ENCODE measurements at places on chromosomes 2 and 18. TPM values are rescaled to one million over a fixed set of nuclear protein-coding genes. Genes with fewer than 3 reads are reported as not detected.
A peak's percentile ranks its signal among the peaks of the same experiment; 100 is the strongest.

GRCh38 chr18:59915606-59916005, 15.8 kb downstream of the PMAIP1 start:
- DNase-seq: no peak

DNA sequence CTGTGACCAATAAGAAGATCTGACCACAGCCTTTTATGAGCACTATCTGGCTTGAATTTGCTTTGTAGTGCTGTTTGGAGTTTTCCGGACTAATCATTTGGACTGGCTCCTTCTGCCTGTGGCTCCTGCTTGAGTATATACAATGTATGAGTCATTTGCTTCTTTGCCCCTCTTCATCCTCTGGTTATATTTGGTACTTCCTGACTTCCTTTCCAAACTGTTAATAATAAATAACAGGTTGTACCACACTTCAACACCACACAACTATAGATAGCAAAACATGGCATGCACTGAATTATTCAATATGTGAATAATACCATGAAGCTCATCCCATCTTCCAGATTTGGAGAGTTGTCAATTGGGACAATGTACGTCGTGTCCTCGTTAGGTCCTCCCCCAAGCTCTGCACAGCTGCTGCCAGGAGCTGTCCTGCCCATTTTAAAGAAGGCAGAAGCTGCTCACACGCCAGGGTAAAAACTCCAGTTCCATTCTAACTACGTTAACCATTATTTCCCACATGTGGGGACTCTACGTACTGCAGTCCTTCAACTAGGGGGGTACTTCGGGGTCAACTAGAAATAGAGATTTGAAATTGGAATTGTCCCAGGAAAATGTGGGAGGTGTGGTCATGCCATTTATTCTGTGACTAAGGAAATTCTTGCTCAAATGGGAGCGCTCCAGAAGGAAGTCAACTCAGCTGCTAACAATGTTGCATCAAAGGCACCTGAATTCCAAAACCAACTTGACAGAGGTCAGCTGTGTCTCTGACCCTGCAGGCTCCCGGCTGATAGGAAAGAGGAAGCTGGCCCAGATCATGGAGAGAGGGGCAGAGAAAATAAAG, 38.1 kb downstream of the ST8SIA5 start:
- DNase-seq: peak; percentile 5

DNA sequence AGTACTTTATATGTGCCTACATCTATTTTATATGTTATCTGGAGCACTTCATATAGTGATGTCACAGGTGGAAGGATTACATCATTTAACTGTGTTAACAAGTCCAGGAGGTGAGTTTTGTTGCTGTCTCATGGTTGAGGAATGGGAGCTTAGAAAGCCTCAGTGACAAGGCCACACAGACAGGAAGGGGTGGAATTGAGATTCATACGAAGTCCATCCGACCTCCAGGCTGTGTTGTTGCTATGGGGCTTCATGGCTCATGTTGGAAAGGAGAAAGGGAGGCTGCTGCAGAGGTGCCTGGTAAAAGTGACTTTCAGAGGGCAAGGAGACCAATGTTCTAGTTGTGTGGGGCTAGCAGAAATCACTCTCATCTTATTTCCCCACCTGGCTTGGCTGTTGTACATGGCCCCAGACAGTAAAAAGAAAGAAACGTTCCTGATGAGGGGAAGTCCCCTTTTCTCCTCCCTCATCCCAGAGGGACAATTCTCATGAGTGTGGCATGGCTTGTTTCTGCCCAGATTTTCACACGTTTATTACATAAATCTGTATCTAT, 31.0 kb upstream of the GREB1 start:
- no peak for DNase-seq

GRCh38 chr2:231722721-231723307, 14.5 kb downstream of the PTMA start:
- DNase-seq: peak; percentile 51

- no peak for DNase-seq
These were observed 9.9 kb upstream of the KLF11 start for GRCh38 chr2:10033251-10034006.

GRCh38 chr2:7971841-7972240, 710.0 kb upstream of the ID2 start:
- no peak for DNase-seq

DNA sequence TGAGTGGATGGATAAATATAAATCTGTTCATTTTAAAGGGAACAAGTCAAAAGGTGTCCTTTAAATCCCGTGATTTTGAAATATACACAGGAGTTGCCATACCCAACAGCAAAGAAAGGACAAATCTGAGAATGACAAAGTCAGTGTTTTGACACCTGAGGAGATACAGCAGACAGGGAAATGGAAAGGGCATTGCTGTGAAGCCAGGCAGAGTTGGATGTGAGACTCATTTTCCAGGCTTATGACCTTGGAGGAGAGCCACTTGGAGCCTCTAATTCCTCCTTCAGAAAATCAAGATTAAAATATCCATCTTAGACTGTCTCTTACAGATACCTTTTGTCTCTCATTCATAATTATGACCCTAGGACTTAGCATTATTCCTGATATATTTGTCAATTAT, 154.5 kb downstream of the GALNT3 start:
- DNase-seq: no peak

GRCh38 chr2:219001577-219002394, 8.6 kb upstream of the CRYBA2 start:
- no peak for DNase-seq

DNA sequence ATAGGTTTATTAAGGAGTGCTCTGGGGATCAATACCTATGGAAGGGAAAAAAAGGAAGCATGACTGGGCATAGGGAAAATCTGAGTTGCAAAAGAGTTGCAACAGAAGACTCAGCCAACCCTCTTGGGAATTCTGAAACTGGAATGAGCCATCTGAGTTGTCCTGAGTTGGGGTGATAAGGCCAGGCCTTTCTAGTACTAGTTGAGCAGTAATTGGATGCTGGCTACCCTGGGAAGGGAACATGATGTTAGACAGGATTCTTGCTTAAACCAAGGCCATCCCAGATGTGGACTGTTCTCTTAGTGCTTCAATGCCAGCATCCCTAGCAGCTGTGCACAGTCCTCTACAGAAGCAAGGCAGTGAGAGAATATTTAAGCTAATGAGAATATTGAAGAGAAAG, 348.8 kb upstream of the GULP1 start:
- DNase-seq: no peak

DNA sequence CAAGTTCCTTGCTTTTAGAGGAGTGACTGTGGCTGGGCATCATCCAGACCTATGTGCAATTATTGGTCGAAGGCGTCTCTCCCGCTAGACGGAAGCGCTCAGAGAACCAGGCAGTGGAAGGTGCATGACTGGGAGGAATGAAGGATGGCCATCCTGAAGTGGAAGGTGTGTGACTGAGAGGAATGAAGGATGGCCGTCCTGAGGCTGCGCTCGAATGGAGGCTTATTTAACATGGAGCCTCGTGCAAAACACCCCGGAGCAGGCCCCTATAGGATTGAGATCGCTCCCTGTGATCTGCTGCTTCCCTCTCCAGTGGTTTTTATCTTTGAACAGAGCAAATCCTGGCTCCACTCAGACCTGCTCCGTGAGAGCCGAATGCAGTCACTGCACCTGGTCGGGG, 140.2 kb upstream of the ID2 start:
- DNase-seq: no peak

TUBA3D gene
- total RNA-seq: not detected

CLEC4F gene
- total RNA-seq: 0.32 TPM

IMP4 gene
- 60.5 TPM for total RNA-seq

CCDC85A gene
- 2.8 TPM for total RNA-seq

LINC00305 gene
- not detected for total RNA-seq

Measured in posterior vena cava (tissue), 2 donors.